ENCODE measurements at places on chromosomes 5 and 9.

DNA sequence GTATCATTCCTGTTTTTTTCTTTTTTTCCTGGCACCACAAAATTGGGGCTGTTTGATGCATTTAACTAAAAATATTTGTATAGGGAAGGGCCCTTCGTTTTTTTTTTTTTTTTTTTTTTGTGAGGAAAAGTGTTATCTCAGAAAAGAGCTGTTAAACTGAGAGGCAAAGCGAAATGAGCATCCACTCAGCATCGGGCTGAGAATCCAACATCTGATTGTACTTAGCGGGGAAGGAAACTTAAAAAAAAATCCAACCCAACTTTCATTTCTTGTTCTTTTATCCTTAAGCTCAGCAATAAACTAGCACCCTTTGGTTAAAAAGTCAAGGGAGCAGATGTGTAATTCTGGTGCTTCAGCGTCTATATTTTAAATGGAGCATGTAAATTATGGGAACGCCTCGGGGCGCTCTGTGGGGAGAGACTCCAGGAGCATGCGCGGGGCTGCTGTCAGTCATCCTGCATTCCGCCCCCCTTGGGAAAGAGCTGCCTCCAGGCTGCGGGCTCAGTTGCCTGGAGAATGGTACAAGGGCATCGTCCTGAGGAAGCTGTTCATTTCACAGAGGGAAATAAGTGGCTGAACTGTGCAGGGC, 33.3 kb downstream of the DMRT2 start:
- no peak for DNase-seq

DNA sequence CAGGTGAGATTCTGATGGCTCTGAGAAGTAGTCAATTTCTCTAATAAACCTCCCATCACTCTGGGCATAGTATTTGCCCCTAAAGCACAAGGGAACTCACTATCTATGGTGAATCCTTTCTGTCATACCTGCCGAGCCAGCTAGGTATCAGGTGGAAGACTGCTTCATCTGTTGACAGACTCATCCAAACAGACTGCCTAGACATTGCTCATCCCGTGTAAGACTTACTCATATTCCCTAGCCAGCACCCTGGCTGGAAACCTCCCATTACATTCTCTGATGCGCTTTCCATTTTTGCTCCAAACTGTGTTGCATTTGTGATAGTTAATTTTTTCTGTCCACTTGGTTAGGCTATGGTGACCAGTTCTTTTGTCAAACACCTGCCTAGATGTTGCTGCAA, 595.9 kb downstream of the DNAH5 start:
- DNase-seq, result no peak

DNA sequence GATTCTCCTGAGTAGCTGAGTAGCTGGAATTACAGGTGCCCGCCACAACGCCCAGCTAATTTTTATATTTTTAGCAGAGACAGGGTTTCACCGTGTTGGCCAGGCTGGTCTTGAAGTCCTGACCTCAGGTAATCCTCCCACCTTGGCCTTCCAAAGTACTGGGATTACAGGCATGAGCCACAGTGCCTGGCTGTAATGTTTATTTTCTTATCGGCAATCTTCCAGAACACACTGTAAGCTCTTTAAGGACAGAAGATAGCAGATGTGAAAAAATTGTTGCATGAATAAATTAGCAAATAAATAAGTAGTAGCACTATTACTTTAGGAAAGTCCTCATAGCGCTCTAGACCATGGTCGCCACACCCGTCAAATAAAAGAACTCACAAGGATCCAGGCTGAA, 100.5 kb downstream of the ENC1 start:
- no peak for DNase-seq

DNA sequence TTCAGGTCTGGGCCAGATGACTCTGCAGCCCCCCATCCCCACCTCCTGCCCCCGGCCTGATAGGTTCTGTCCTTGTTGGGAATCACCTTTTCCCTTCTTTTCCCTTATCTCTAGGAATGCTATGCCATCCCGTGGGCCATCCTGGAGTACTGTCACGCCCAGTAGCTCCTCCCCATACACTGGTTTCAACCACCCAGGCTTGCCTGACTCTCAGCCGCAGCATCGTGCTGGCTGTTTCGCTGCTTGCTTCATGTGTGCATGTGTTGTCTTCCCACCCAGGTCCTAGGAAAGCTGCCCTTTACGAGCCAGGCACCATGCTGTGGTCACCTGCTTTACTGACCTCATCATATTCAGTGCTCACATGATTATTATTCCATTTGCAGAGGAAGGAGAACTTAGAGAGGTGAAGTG, 71.8 kb downstream of the ANGPTL2 start:
- no peak for DNase-seq

DNA sequence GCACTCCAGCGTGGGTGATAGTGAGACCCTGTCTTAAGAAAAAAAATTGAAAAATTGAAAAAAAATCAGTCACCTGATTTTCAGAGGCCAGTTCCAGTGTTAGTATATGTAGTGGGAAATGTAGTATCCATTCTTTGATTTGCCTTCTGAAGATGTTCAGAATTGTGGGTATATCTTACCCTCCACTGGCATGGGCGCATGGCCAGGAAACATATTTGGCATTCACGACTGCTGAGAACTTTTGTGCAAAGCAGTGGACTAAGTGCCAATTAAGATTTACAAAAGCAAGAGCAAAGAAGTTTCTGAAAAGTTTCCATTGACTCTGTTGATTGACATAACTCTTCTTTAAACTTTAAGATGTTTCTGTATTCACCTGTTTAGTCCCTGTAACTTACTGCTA, 2.4 kb downstream of the CAVIN4 start:
- DNase-seq, result no peak

Measured in stimulated activated CD4-positive, alpha-beta T cell treated with anti-CD3 and anti-CD28 coated beads, Interleukin-12 subunit alpha, Interleukin-12 subunit beta, amount 100 ng/mL, for 48 hours (primary cell).